Activated CD4-positive, alpha-beta T cell treated with anti-CD3 and anti-CD28 coated beads, Interleukin-2, amount 50 U/mL, for 4 hours (primary cell): ENCODE measurements at places on chromosomes 3 and 15.

- no peak for DNase-seq
Observed at GRCh38 chr3:64488939-64489338, 198.9 kb downstream of the ADAMTS9 start.

GRCh38 chr3:123295171-123295900 lies 93.6 kb downstream of the SEC22A start:
- DNase-seq, result no peak

- DNase-seq, result no peak
Observed at GRCh38 chr3:110470310-110470709, 601.3 kb upstream of the NECTIN3 start.

GRCh38 chr15:84669726-84670125 lies 11.7 kb upstream of the NMB start:
- DNase-seq, result peak; percentile 21

GRCh38 chr15:92586383-92586942 lies 69.1 kb downstream of the FAM174B start:
- no peak for DNase-seq

DNA sequence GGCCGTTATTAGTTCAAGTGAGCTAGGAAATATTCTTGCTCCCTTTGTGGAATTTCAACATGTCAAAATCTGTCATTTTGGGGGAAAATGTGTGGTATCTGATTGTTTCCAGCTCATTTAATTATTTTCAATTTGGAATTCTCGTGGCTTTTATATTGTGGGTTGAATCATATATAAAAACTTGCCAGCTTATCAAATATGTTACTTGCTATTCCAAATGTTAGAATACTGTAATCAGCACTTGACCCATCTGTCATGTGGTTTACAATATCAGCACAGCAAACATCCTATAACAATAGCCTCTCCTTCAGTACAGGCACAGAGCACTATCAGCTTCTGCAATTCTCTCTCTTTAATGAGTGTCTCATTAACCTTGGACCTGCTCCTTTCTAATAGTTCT lies 130.2 kb upstream of the FEZF2 start:
- DNase-seq, result no peak

GRCh38 chr3:125129512-125129997 lies 73.8 kb upstream of the HEG1 start:
- no peak for DNase-seq

GRCh38 chr3:178602856-178603255 lies 66.6 kb downstream of the KCNMB2 start:
- DNase-seq, result no peak

DNA sequence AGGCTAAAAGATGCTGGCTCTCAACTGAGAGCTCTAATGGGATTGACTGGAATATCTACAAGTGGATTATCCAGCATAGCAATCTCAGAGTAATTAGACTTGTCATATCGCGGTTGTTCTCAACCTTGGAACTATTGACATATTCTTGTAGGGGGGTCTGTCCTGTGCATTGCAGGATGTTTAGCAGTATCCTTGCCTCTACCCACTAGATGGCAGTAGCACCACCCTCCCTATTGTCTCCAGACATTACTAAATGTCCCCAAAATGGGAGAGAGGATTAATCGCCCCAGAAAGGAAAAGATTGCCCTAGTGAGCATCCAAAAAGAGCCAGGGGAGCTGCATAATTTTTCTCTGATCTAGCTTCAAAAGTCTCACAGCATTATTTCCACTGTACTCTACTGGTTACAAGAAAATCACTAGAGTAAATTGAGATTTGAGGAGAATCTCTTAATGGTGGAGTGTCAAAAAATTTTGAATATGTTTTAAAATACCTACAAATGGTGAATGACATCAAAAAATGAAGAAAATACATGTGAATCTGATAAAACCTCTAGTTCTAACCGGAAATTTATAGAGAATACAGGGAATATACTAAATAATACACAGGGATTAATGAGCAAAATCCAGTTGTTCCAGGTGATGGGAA lies 388.2 kb upstream of the AGTR1 start:
- no peak for DNase-seq

DNA sequence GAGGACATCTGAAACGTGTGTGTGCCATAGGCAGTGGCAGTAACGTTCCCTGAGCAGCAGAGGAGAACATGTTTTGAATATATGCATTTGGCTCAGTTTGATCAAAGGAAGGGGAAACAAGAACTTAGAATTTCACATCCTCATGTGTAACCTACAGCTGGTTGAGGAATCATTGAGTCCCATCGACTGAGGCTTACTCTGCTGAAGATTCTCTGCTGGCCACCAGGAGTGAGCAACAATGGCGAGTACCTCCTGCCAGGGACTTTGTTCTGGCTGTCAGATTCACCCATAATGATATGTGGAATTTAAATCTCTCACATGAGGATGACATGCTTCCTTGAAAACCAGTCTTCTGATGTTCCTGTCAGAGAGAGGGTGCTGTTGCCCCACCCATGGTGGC lies 21.3 kb downstream of the GORASP1 start:
- DNase-seq, result no peak

DNA sequence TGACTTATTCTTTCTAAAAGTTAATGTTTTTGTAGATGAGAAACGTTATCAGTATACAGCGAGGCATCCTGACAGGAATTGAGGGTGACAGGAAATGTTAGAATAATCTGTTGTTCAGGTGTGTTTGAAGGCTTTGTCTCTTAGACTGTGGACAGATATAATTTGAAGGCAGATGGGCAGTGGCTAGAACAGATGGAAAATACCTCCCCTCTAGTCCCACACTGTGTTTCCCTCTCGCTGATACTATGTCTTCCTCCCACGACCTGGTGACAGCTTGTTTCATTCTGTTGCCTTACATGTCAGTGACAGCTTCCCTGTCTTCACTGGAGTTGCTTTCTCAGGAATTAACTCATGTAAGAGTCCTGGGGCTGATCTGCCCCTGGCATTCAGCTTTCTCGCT lies 125.3 kb downstream of the MYRIP start:
- no peak for DNase-seq

- no peak for DNase-seq
Observed at GRCh38 chr3:106688464-106688863, 688.8 kb upstream of the CCDC54 start.

GRCh38 chr15:101088271-101088670 lies 163.6 kb downstream of the CHSY1 start:
- DNase-seq, result no peak

DNA sequence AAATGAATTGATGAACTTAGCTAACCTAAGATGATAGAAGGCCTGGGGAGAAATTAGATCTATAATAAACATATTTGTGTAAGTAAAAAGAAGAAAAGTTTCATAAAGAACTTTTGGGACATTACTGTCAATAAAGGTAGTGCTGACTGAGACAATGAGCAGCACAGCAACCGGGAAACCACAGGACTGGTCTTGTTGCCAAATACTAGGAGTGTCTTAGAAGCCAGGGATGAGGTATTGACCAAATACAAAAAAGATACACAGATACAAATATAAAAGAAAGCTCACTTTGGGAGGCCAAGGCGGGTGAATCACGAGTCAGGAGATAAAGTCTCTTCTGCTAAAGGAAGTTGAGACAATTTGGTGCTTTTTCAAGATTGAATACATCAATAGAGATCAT lies 362.4 kb upstream of the ZNF385D start:
- no peak for DNase-seq

- no peak for DNase-seq
Observed at GRCh38 chr3:16667633-16668032, 62.4 kb upstream of the DAZL start.

- DNase-seq, result no peak
Observed at GRCh38 chr15:101662203-101662602, 10.0 kb upstream of the TM2D3 start.

DNA sequence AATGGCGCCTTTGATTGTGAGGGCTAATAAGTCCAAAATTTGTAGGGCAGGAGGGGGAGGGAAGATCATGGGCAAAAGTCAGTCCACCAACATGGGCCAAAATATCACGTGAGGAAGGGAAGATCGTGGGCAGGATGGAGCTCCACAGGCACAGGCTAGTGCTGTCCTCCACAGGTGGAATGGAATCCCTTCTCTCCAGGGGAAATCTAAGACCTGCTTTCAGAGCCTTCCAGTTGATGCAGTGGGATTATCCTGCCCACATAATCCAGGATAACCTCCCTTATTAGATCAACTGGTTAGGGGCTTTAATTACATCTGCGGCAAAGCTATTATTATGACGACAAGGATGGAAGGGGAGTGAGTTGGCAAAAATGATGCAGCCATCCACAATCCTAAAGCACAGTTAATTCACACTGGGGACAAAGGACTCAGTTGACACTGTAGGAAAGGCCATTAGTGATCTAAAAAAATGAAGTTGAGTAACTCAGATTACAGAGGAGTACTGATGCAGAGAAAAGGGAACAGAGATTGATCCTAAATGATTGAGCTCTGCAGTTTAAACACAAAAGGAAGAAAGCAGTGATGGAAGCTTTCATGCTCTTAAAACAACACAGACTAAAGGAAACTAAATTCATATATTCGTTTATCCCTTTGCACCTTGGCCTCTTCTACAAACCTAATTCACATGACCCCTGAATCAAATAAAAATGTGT lies 159.8 kb downstream of the AKAP13 start:
- DNase-seq, result no peak

- no peak for DNase-seq
Observed at GRCh38 chr15:72474466-72474911, 359 bp downstream of the ARIH1 start.
